ENCODE measurements at places on chromosomes 1 and 21.

GRCh38 chr1:26284597-26285347 is 4.9 kb downstream of the SH3BGRL3 start:
- DNase-seq: no peak

DNA sequence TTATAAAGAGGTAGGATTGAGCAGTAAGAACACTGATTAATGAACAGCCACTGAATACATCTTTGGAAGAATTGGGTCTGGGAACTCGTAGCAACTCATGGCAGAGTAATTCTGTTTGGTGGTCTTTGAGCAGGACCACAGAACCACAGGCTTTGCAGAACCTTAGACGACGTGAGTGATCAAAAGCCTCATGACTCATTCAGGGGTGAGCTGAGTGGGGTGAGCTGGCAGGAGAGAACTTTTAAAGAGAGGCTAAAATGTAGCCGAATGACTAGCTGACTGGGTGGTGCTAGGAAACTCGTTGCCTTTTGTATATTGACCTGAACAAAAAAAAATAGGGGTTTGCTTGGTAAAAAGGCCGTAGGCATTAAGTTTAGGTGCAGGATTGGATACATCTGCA is 313.8 kb downstream of the TGFB2 start:
- DNase-seq: no peak

GRCh38 chr1:50724626-50725286 is 235.3 kb downstream of the FAF1 start:
- DNase-seq: no peak

GRCh38 chr1:31567956-31568570 is 8.3 kb upstream of the TINAGL1 start:
- no peak for DNase-seq
